Activated T-cell treated with anti-CD3 and anti-CD28 coated beads for 24 hours (primary cell): ENCODE measurements at places on chromosomes 11 and 22.

DNA sequence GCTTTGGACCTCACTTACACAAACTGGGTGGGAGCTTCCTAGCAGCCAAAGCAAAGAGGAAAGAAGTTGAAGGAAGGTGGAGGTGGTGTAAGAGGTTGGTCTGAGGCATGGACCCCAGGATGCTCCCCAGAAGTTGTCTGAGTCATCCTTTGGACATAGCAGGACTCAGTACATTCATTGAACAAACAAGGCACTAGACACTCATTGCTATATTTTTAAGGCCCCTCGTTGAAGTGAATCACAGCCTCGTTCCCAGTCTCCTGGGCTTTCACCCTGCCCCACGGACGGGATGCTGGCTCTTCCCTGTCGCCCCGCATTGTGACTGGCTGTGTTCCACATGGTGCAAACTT, 95.9 kb upstream of the FGF3 start:
- no peak for DNase-seq

DNA sequence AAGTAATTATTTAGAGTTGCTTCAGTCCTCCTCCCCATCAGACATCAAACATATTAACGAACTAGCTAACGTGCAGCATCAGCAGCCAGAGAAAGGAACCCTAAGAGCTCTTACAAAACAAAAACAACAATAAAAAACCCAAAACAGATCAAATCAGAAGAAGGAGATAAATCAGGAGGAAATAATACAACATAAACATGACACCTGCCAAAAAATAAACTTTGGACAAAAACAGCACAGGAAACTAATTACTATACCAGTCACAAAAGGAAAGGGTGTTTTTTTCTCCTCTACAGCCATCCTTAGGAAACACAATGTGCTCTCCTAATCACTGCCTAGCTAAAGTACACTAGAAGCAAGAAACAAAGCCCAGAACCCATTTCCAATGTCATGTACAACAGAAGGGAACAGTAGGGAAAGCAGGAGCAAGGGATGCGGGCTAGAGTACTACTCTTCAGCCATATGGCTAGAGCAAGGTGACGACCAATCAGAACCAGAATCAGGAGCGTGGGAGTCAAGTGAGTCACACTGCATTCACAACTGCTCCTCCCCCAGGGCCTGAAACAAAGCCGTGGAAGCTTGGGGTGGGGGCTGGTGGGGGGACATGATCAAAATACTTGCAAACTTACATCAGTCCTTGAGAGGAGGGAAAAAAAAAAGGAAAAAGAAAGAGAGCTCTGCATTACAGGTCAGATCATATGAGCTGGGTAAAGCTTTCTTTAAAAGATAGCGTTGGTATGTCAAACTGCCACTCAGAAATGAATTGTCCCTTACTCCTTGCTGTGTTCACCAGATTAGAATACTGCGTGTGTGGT, 60.4 kb downstream of the LARGE2 start:
- DNase-seq = peak; percentile 9

DNA sequence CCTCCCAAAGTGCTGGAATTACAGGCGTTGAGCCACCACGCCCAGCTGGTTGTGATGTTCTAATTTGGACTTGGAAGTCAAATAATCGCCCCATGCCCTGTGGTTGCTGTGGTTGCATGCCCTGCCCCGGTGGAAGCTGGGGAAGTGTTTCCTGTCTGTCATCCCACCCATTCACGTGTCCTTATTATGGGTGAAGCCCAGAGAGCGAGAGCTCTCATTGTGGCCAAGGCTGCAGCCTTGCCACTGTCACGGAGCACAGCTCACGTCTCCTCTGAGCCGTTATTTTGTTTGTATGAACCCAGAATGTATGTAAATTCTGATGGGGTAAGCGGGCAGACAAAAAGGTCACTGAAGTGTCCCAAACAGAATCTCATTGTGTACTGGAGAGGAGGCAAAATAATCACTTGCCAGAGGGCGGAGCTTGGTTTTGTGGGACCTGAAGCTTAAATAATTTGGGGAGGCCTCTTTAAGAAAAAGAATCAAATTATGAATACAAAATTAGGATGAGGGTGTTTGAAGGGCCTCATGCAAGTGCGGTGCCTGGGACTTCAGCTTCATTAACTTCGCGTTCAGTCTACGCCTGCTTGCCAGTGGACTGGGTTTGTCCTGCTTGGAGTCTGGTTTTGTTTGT, 25.8 kb upstream of the TREH start:
- no peak for DNase-seq

GRCh38 chr11:26936109-26936508, 57.8 kb upstream of the FIBIN start:
- DNase-seq = no peak

DNA sequence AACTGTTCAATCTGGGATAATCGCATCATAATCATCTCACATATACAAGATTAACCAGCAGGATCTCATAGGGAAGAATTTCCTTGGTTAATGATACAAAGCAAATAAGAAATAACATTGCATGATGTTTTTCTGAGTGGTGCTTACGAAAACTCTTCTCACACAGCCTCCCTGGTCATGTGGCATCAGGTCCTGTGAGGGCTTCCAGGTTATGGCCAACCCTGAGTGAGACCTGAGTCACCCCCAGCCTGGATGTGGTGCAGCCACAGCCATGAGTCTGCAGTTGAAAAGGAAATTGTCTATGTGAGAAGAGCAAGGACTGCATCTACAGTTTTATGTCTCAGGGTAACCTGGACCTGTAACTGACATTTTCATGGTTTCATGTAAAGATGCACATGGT, 90.5 kb upstream of the XKR3 start:
- DNase-seq = no peak

DNA sequence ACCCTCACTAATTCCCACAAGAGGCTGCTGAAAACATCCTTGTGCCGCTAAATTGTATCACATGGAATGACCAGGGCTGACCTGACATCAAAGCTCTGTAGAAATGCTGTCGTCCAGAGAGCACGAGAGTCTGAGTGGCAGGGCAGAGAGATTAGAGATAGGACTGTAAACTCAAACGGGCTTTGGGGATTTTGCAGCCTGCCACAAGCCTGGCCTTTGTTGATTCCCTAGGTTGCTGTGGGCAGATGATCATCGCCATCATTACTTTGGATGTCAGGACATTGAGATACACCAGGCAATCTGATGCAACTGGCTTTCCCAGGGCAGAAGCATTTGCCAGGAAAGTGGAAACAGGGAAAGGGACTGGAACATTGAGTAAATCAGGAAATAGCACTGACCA, 131.6 kb downstream of the ETS1 start:
- DNase-seq = no peak

DNA sequence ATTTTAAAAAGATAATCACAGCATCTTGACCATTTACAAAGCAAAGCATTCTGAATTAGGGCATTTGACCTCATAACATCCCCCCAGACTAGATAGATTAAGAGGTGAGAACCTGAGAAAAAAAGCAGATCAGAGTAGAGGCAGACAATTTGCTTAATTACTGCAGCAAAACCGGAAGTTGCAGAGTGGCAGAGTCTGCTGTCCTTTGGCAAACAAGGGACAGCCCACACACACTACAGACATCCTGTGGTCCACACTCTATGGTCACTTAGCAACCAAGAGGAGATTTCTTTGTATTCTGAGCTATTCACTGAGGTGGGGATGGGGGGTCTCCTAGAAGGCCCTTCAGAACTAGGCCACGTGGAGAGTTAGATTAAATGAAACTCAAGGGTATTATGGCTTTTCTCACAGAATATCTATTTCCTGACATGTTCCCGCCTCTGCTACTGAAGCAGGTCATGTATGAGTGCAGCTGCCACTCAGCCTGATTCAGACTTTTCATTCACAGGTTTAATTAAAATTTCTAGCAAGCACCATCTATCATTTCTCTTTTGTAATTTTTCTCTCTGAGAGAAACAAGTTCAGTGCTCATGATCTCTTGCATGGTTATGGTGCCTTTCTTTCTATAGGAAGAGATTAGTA, 48.5 kb downstream of the SVIP start:
- no peak for DNase-seq

GRCh38 chr11:112160091-112160848, 3.6 kb downstream of the IL18 start:
- no peak for DNase-seq

DNA sequence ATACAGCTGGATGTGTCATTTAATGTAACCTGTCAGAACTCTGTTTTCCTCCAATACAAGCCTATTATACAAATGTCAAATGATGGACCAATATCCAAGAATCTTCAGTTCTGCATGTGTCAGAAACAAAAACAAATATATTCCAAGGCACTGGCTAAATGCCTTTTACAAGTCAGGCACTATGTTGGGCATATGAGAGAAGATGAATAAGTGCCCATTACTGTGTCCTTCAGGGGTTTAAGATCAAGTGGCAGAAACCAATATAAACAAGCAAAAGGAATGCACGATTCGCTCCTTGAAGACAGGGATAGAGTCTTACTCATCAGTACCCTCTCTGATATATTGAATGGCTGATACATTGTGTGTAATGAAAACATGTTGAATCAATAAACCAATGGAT, 254.4 kb downstream of the TTC28 start:
- DNase-seq = no peak

GRCh38 chr11:78140392-78141077, 1.1 kb upstream of the ALG8 start:
- no peak for DNase-seq

GRCh38 chr22:43890901-43891331, 897 bp downstream of the PNPLA5 start:
- no peak for DNase-seq

DNA sequence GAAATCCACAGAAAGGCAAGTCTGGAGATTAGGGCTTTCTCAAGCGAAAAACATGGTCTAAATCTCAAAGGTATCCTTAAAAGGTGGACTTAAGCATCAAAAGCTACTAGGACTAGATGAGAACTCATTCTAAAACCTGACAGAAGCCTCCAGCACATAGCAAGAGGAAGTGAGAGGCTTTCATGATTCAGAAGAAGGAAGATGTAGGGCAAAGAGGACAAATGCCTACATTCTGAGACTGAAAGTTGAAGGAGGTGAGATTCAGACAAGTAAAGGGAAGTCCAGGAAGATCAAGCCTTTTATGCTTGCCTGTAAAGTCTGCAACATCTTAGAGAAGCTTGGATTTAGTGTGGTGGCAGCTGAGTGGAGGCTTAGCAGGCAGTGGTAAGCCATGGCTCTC, 98.9 kb downstream of the PGR start:
- DNase-seq = no peak

GRCh38 chr11:63761188-63761587, 7.4 kb downstream of the ZFTA start:
- DNase-seq = no peak

GRCh38 chr11:44861849-44862557, 88.7 kb downstream of the TP53I11 start:
- peak; percentile 81 for DNase-seq

GRCh38 chr11:57276971-57277675, 40.1 kb upstream of the APLNR start:
- no peak for DNase-seq

- DNase-seq = no peak
Observed at GRCh38 chr11:84310268-84310667, 1024.1 kb upstream of the CCDC90B start.

DNA sequence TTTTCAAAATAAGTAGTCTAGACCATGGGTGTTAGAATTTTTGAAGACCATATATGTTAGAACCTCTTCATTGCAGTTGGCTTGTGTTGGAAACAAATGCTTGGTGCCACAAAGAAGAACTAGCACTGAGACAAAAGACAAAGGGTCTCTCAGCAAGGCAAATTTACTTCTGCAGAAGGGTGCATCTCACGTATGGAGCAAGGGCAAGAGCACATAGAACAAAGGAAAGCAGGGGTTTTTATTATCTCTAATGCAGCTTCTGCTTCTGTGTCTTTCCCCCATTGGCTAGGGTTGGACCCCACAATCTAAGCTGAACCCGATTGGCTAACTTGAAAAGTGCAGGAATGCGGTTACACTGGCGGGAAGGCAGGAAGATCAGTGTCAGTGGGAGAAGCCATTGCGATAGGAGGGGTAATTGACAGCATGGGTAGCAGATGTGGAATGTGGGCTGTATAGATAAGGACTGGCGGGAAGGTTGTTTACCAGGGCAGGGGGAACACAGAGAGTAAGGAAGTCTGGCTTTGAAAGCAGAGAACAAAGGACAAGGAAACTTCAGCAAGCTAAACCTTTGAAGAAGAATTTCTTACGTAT, 9.2 kb upstream of the RBMXL2 start:
- DNase-seq = no peak

- DNase-seq = no peak
Observed at GRCh38 chr22:39150848-39151215, 1.6 kb downstream of the CBX7 start.

- no peak for DNase-seq
Observed at GRCh38 chr11:64226507-64227051, 505 bp downstream of the NUDT22 start.

DNA sequence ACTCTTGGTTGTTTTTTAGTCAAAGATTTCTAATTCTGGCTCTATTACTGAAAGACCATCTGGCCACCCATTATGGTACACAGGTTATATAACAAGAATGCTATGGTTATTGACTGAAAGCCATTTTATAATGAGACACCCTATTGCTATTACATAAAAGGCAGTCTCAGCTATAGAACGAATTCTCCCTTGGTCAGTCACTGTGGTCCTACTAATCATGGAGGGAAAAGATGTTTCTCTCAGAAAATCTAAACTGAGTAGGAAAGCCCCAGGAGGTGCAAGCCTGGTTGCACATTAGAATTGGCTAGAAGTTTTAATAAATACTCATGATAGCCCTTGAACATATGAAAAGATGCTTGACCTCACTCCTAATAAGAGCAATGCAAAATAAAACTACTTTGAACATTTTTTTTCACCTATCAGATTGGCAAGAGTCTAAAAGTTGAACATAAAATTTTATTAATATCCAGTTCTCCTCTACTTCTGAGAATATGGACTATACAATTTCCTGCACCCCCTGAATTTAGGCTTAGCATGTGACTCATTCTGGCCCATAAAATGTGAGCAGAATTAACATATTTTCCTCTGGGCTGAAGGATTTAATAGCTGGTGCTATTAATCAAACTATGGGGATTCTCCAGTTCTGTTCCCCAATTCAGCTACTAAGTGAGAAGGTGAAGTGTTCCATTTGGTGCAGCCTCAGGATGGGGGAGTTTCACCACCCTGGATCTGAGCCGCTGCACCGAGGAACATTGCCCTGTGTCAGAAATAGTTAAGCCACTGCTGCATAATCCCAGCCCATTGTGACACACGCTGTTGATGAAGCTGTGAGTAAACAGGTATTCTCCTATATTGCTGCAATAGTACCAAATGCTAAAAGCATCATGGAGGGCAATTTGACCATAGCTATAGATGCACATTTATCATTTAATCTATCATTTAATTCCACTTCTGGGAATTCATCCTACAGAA, 11.5 kb upstream of the CRKL start:
- no peak for DNase-seq

GRCh38 chr11:77381729-77382665, 80.5 kb upstream of the GDPD4 start:
- DNase-seq = no peak

- DNase-seq = no peak
Observed at GRCh38 chr11:125671561-125671960, 9.1 kb downstream of the ACRV1 start.

DNA sequence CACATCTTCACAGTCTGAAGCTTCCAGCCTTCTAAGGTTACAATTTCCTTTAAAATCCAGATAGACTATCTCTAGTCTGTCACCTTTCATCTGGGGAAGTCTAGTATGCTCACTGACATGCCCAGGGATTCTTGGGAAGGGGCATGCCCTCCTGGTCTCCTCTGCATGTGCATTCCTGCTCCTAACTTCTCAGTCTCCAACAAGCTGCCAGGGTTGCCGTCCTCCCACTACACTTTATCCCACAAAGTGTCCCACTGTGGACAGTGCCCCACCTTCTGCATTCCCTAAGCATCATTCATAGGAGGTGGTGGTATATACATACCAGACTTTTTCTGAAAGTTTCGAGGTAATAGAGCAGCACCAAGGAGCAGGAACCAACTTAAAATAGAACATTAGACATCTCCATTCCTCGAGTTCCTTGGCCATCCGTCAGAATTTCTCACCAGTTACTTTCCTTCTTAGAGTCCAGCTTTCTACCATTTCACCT, 28.7 kb downstream of the EIF3F start:
- no peak for DNase-seq
